ENCODE measurements at places on chromosomes 6 and 20.

DNA sequence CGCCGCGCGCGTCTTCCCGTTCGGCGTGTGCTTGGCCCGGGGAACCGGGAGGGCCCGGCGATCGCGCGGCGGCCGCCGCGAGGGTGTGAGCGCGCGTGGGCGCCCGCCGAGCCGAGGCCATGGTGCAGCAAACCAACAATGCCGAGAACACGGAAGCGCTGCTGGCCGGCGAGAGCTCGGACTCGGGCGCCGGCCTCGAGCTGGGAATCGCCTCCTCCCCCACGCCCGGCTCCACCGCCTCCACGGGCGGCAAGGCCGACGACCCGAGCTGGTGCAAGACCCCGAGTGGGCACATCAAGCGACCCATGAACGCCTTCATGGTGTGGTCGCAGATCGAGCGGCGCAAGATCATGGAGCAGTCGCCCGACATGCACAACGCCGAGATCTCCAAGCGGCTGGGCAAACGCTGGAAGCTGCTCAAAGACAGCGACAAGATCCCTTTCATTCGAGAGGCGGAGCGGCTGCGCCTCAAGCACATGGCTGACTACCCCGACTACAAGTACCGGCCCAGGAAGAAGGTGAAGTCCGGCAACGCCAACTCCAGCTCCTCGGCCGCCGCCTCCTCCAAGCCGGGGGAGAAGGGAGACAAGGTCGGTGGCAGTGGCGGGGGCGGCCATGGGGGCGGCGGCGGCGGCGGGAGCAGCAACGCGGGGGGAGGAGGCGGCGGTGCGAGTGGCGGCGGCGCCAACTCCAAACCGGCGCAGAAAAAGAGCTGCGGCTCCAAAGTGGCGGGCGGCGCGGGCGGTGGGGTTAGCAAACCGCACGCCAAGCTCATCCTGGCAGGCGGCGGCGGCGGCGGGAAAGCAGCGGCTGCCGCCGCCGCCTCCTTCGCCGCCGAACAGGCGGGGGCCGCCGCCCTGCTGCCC is 1.1 kb downstream of the SOX4 start:
- peak; percentile 73 for DNase-seq

GRCh38 chr6:81900616-81901015 is 148.1 kb upstream of the TENT5A start:
- no peak for DNase-seq

GRCh38 chr6:81962198-81962597 is 209.7 kb upstream of the TENT5A start:
- no peak for DNase-seq

- no peak for DNase-seq
These were observed 19.1 kb upstream of the NNAT start for GRCh38 chr20:37501940-37502339.

DNA sequence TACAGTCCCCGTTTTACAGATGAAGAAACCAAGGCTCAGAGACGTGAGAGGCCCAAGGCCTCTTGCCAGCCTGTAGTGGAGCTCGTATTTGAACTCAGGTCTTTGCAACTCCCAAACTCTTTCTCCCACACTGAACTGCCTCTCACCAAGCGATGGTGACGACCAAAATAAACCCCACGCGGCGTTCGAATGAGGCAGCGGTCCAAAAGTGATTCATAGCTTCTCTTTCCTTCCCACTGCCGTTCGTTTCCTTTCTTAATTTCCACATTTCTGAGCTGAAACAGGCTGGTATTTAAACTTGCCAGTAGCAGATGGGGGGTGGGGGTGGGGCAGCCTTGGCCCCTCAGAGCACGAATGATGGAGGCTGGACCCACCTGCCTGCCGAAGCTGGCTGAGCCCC is 252.9 kb upstream of the KCNG1 start:
- DNase-seq: peak; percentile 69

- DNase-seq: no peak
These were observed 10.7 kb downstream of the PTPRA start for GRCh38 chr20:2883726-2884637.

GRCh38 chr20:7859356-7859802 is 80.9 kb downstream of the HAO1 start:
- DNase-seq: peak; percentile 73

DNA sequence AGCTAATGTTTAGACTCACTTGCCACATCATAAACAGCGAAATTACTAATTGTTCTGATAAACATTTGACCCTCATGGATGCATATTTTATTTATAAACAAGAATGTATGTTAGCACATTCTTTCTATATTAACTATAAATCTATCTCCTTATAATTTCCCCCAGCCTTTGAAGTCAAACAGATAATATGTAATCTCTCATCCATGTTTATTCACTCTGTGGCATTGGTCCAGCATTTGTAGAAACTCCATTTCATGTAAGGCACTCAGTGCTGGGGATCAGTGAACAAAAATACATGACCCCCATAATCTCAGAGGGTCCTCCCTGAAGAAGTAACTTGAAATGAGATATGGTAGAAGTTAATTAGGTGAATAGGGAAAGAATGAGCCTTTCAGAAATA is 856.9 kb downstream of the EYS start:
- DNase-seq: no peak

- no peak for DNase-seq
These were observed 47.5 kb upstream of the CD93 start for GRCh38 chr20:23133560-23133998.

DNA sequence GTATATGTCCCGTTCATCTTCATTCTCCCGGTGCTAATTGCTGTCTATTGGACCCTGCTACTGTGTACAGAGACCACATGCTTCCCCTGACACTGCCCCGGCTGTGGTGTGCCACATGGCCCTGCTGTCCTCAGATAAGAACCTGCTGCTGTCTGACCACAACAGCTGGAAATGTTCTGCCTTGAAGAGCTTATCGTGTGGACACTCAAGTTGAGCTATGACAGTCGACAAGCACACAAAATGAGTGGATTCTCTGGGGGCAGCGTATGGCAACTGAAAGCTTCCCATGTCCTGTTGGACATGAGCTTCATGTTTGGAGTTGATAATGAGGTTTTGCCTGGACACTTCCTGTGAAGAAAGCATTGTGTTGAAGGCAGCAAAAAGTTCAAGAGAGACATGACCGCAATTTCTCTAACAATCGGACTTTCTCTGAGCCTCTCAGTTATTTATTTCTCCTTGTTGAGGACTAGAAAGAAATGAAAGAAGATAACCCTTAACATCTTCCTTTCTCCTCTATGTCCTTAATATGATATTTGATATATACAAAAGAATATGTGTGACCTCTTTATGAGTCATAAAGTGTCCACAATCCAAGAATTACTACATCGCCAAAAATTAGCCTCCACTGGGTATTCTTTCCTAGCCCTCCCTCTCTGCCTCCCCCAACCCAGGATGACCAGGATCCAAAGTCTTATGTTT is 187.1 kb upstream of the TCF21 start:
- peak; percentile 43 for DNase-seq

DNA sequence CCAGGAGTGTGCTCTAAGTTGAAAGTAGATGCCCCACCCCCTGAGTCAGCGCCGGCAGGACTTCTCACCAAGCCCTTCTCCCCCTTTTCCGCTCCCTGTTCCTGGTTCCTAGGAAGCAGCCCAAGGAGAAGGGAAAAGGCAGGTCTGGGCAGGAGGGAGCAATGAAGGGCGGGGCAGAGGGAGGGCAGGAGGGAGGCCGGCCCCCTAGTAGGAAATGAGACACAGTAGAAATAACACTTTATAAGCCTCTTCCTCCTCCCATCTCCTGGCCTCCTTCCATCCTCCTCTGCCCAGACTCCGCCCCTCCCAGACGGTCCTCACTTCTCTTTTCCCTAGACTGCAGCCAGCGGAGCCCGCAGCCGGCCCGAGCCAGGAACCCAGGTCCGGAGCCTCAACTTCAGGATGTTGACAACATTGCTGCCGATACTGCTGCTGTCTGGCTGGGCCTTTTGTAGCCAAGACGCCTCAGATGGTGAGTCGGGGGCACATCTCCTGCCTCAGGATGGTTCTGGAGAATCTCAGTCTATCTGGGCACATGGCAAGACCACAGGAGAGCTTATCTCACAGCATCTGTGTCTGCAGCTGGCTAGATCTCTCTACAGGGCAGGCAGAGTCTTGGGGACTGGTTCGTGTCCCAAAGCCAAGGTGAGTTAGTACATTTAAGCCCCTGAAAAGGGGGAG is at the start of gene PROCR:
Gene PROCR (plus strand): TSS at position 320 of the 681 bp plus-strand sequence. CDS start 83 bp downstream, at position 403.
- DNase-seq: peak; percentile 92

DNA sequence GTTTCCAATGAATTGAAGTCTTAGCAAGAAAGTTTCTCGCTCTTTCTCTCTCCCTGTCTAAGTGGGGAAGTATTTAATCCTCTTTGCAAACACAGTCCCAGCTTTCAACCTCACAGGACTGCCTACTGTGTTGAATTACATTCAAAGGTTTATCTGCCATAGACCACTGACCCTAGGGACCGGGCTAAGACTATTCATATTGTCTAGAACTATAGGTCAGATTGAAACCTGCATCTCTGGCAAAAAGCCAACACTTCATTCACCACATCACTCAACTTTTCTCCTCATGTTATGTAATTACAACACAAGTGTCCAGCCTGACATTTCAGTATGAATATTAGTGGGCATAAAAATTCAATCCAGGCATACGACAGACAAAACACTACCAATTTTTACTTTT is 314.7 kb upstream of the RSPO3 start:
- no peak for DNase-seq

DNA sequence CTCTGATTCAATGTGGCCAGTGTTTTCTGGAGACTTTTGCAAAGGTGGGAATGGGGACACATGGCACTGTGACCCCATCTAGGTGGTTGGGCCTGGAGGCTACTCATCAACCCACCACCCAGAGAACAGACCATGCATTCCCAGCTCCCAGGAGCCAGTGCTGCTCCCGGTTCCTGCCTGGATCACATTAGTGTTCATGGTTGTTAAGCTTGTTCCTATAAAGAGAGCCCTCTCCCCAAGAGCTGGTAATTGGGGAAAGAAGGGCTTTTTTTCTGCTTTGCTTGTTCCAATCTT is 102.0 kb downstream of the PHACTR3 start:
- DNase-seq: no peak

DNA sequence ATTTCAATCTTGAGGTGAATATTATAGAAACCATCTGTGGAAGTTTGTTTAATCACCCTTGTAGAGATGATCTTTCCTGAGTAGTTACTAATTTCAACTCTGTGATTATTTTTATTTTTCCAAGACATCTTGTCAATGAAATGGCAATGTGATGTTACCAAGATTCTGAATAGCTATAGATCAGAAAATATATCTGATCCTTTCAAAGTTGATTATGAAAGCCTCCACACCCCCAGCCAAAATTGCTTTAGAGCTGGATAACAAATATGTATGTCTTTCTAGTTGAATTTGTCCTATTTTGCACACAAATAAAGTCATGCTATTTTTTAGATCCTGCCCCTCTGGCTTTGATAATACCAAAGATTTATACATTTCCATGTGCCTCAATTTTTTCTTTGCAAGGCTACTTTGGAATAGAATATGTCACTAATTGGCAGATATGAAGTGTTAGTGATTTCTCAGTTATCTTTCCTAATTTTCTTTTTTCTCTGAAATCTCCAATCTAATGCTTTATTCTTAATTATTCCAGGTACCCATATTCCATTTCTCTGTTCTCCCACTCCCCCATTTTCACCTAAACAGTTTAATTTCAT is 5.0 kb downstream of the SIM1 start:
- DNase-seq: no peak

GRCh38 chr6:41655176-41655575 is 16.9 kb downstream of the MDFI start:
- no peak for DNase-seq

GRCh38 chr20:25859649-25860530 is 163.2 kb upstream of the ZNF337 start:
- DNase-seq: peak; percentile 69

GRCh38 chr20:37941332-37941731 is 38.4 kb downstream of the VSTM2L start:
- DNase-seq: no peak

GRCh38 chr20:57071283-57071731 is 195.1 kb downstream of the BMP7 start:
- no peak for DNase-seq

- DNase-seq: peak; percentile 75
These were observed 246.2 kb downstream of the HACE1 start for GRCh38 chr6:104613416-104614001.

- DNase-seq: peak; percentile 42
These were observed 131.4 kb downstream of the BTBD9 start for GRCh38 chr6:38508286-38508685.

GRCh38 chr6:158751921-158752320 is 67.2 kb downstream of the EZR start:
- no peak for DNase-seq

DNA sequence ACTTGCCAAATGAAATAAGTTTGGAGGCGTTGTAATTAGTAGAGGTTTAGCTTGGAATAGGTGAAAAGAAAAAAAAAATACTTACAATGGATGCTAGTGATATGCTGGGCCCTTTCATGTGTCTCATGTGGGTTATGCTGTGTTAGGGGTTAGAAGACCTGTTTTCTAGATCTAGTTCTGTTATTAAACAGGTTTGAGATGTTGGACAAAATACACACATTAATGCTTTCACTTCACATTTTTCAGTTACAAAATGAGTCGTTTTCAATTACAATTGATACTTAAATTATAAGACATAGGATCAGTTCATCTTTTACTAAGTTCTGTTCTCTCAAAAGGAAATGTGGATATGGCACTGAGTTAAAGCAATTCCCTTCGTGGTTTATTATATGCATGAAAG is 509.8 kb downstream of the EPM2A start:
- no peak for DNase-seq

GRCh38 chr20:16542477-16542876 is 30.8 kb downstream of the KIF16B start:
- no peak for DNase-seq

GRCh38 chr6:95867205-95867604 is 148.6 kb upstream of the FUT9 start:
- DNase-seq: no peak

GRCh38 chr20:51966296-51966971 is 164.1 kb upstream of the SALL4 start:
- DNase-seq: peak; percentile 62

- DNase-seq: no peak
These were observed 129.2 kb downstream of the TMEM242 start for GRCh38 chr6:157194110-157194509.

DNA sequence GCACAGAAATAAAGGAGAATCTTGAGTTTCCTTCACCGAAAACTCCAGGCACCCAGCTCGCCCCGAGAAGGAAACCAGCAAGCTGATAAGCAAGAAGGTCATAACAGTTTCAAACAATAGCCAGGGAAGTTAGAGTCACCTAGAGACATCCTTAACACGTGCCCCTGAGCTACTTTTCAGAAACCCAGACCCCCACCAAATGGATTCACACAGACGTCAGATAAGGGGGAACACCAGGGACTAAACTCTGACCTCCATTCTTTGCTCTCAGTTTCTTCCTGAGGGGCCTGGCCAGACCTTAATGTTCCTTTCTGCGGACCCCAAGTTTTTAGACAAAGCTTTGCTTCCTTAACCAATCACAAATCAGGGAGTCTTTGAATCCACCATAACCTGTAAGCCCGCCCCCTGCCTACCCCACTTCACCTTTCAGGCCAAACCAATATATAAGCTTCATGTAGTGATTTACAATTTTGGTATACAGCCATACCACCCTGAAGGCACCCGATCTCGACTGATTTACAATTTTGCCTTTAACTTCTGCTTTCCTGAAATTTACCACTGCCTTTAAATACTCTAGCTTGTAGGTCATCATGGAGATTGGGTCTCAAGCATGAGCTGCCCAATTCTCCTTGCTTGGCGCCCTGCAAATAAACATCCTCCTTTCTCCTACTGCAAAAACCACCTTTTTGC is 11.7 kb downstream of the SOD2 start:
- no peak for DNase-seq
